Activated T-cell treated with anti-CD3 and anti-CD28 coated beads, Interleukin-2, amount 50 U/mL, for 4 hours (primary cell): ENCODE measurements at places on chromosomes 16 and 17. TPM values are rescaled to one million over a fixed set of nuclear protein-coding genes. Genes with fewer than 3 reads are reported as not detected.

- no peak for DNase-seq
Measured at GRCh38 chr16:49003992-49004391, 277.6 kb downstream of the CBLN1 start.

Gene USP32
- total RNA-seq = 20.1 TPM

Gene OR2C1
- not detected for total RNA-seq

- no peak for DNase-seq
Measured at GRCh38 chr17:29102741-29103181, 59.8 kb downstream of the PIPOX start.

DNA sequence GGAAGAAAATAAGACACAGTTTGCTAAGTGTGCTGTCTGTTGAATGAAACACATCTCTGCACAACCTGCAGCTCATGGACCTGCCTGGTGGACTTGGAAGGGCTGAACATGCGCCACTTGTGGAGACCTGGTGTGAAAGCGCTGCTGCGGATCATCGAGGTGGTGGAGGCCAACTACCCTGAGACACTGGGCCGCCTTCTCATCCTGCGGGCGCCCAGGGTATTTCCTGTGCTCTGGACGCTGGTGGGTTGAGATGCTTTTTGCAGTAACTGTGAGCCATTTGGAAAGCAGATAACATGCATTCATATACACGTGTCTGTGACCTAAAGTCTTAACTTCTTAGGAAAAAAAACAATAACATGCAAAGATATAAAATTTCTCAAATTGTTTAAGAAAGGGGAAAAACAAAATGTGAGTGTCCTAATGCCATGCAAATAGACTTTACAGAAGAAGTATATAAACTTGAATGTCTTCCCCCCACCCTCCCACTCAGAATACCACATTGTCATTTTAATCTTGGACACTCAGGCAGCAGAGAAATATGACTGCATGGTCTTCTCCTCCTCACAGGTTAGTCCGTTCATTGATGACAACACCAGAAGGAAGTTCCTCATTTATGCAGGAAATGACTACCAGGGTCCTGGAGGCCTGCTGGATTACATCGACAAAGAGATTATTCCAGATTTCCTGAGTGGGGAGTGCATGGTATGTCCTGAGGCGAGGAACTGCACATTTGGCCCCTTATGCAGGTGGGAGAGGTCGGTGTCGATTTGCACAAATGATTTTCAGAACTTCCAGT lies 65.6 kb downstream of the SEC14L1 start:
- no peak for DNase-seq

Gene PIGQ
- total RNA-seq = 47.8 TPM

- no peak for DNase-seq
Measured at GRCh38 chr16:86630471-86630870, 52.1 kb downstream of the FOXL1 start.

Gene HAS3
- 0.58 TPM for total RNA-seq
